ENCODE measurements at places on chromosomes 4 and X. TPM values are rescaled to one million over a fixed set of nuclear protein-coding genes. Genes with fewer than 3 reads are reported as not detected.

SERTM2 gene
- total RNA-seq = 0.09 TPM

MAGEC2 gene
- total RNA-seq = not detected

DNA sequence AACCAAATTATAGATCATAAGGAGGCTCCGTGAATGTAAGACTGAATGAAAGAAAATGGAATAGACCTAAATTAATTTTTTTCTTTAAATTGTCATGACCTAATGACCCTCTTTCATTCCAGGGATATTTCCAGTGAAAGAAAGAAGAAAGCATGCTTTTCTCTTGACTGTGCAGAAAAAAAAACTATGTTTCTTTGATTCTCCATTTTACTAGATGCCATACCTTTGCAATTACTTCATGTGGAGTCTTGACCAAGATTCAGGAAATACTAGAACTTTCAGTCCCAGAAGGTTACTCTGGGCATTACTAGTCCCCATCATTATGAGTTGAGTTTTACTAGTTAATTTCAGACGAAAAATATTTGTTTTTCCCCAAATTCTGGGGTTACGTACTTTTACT lies 6.4 kb upstream of the COMMD8 start:
- no peak for DNase-seq

DNA sequence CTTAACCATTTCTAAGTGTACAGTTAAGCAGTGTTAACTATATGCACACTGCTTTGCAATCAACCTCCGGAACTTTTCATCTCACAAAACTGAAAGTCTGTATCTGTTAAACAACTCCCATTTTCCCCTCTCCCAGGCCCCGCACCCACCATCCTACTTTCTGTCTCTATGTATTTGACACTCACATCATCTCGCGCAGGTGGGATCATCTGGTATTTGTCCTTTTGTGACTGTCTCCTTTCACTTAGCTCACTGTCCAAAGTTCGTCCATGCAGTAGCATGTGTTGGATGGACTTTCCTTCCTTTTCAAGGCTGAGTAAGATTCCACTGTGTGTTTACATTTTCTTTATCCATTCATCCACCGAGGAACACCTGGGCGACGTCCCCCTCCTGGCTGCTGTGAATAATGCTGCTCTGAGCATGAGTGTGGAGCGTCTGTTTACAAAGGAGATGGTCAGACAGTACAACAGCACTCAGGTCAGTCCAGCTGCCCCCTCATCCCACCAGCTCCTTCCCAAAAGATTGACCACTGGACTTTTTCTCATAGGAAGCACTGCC lies 39.8 kb downstream of the DCTD start:
- DNase-seq = no peak

DNA sequence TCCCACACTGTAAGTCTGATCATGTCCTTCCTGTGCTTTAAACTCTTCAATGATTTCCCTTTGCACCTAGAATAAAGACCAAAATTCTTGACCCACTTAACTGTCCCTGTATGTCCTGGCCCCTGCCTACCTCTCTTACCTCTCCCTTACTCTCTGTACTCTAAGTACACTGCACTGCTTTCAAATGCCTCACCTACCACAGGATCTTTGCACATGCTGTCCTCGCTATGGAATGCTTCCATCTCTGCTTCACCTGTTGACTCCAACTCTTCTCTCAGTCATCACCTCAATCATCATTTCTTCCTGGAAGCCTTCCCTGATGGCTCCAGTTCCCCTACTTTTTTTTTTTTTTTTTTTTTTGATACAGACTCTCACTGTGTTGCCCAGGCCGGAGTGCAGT lies 29.0 kb upstream of the SEPTIN6 start:
- DNase-seq = no peak

GRCh38 chr4:78119698-78120097 lies 62.6 kb downstream of the FRAS1 start:
- no peak for DNase-seq

DNA sequence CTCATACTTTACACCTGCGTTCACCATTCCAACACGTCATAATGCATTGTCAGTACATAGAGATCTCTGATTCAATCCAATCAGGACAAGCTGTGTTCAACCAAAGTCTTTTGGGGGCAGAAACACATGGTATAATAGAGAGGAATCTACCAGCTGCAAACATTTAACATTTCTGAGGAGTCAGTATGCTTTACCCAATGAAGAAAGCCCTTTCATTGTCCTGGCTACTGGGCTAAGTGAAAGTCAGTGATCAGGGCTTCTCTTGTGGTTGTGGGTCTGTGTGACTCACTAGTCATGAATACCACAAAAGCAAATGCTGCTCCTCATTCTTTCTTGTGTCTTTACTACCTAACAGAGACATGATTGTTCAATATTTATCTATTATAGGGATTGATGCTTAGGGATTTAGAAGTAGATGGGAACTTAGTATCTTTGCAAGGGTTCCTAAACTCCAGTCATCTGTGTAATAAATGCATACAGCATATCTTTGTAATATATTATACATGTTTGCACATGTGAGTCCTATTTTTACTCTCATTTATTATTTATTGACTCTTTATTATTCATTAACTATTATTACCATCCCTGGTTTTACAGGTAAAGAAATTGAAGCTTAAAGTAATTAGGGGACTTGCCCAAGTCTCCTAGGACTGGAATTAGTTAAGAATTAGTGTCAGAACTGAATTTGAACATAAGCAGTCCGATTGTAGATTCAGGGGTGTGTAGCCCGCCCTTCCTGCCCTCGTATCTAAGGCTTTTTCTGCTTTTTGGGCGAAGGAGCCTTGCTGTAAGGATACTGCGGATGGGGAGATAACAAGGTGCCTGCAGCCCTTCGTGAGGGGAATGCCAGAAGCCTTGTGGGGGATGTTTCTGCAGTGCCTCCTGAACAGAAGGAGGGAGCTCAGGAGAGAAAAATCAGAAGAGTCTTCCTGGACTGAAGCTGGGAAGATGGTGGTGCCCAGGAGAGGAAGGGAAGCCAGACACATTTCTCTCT lies 353.1 kb upstream of the BOD1L1 start:
- DNase-seq = no peak

GRCh38 chr4:38663801-38664705 lies at the start of gene KLF3:
Gene KLF3, plus strand, starts transcription at chr4:38664199. Its CDS starts 16,427 bp downstream, at chr4:38680626.
- DNase-seq = peak; percentile 99
